ENCODE measurements at places on chromosomes 7 and 10.

- DNase-seq, result no peak
These were observed 164.9 kb upstream of the RNF32 start for GRCh38 chr7:156475666-156476065.

DNA sequence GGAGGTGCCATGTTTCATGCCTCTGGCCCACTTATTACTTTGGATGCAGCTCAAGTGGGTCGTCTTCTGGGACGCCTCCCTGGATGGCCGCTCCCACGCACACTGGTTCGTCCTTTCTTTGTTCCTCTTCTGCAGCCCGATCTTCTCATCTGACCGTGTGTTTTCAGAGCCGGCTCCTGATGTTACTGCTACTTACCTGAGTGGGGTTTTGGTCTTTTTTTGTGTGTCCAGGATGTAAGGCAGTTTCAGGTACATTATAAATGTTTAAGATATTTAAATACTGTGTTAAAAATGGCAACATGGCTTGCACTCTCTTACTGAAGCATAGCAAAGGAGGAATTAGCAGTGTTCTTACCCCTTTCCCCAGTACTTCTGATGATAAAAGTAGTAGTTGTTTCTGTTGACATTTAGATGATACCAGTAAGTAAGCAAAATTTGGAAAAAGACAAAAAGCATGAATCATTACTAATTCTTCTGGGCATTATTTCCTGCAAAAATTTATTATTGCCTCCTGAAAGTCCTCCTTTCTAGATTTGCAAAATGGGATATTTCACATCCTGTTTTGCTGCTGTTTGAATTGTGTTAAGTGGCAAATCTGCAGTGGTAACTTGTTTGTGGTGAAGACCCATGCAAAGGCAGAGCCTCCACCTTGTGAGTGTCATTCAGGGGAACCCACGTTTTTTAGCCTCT, 59.4 kb downstream of the SHH start:
- no peak for DNase-seq

GRCh38 chr7:32200646-32201045, 130.4 kb upstream of the PDE1C start:
- peak; percentile 83 for DNase-seq

- DNase-seq, result no peak
These were observed 181.3 kb downstream of the CHN2 start for GRCh38 chr7:29375641-29376562.

DNA sequence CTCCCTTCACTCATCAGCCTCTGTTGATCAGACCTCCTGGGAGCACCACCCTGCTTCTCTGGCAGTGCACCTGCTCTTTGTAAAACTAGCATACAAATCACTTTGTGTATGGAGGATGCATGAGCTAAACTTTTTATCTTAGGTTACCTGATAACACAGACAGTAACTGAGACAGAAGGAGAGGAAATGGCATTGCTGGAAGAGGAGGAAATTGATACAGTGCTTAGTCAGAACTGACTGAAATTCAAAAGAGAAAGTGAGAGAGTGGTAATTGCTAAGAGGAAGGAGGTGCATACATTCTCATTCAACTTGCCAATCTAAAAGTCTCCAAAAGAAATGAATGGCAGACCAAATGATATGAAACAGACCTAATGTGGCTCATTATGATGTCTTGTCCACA, 1120.7 kb downstream of the GATA3 start:
- DNase-seq, result no peak

- DNase-seq, result peak; percentile 61
These were observed 130.0 kb upstream of the BTBD16 start for GRCh38 chr10:122140941-122141623.

DNA sequence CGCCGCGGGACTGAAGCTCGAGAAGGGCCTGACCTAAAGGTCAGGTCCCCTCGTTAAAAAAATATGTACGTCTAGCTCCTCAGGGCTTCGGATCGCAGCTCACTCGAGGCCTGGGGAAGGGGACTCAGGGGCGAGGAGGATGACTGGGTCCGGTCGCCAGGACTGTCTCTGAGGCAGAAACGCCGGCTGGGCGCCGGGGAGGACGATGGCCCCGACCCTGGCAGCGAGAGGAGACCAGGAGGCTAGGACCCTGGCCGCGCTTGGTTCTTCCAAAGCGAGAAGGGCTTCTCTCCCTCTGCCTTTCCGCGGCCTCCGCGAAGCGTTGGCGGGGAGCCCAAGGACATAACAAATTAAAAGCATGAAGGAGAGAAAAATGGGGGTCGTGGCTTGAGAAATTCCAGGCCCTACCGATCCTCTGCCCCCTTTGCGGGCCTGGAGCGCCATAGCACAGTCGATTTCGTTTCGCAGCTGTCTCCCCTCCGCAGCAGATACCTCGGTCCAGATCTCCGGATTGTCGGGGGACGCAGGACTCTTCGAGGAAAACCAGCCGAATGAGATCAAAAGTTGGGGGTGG, 3.1 kb downstream of the NKX2-3 start:
- DNase-seq, result no peak

DNA sequence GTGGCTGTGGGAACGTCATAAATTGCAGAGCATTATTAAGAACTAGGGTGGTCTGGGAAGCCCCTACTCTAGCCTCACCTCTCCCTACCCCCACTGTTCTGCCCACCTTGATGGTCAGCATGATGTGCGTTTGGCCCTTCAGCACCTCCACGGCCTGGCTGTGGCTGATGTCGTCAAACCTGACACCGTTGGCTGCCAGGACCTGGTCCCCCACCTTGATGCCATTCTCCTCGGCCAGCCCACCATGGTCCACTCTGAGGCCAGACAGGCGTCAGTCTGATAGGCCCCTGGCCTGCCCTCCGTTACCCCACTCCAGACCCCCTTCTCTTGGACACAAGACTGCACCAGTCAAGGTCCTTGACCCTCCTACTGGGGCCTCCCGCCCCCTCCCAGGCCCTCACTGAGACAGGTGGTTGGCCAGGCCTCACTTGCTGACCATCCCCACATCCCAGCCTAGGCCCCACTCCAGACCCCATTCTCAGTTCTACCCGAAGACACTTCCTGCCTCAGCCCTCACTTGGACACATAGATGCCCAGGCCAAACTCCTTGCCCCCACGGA, 9.2 kb downstream of the PDZD7 start:
- DNase-seq, result no peak

DNA sequence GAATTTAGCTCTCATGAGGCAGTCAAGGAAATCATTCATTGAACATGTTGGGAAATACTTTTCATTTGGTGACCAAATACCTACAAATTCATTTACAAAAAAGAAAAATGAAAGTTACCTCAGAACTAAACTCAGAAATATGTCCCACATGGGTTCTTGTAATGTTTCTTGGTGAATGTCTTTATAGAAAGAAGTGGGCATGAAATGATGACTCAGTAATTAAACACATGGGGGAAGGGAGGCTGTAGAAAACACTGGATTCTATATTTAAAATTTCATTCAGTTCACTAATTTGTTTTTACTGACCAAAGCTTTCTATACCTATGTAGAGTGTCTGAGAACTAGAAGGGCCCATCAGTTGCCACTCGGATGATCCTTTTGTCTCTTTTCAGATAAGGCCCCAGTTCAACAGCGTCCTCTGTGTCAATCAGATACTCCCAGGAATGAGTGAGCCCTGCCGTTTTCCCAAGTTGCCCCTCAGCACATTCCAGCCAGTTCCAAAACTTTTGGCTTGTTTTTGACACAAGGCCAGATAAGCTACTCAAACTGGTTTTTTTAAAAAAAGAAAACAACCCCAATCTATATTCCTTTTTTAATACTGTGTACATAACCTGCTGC, 49.3 kb upstream of the AGBL3 start:
- DNase-seq, result no peak

DNA sequence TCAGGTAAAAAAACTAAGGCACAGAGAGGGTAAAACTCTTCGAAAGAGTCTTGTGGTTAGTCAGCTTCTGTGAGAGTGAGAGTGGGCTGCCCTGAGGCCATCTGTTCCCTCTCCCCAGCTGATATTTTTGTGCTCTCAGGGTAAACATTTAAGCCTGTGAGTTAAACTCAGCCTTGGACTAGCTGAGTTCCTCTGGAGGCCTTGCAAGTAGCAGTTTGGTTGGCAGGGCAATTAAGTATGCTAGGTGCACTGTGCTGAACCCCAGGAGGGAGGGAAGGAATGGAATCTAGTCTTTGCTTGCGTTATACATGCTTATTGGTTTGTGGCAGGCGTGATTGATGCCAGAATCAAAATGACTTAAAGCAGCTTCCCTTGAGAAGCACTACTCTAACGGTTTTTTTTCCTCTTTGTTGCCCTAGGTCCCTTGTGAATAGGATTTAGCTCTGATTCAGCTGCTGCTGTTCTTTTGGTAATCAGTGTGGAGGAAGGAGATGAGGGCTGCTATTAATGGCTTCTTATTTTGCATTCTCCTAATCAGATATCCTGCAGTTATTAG, 140.2 kb downstream of the AUTS2 start:
- DNase-seq, result peak; percentile 93

DNA sequence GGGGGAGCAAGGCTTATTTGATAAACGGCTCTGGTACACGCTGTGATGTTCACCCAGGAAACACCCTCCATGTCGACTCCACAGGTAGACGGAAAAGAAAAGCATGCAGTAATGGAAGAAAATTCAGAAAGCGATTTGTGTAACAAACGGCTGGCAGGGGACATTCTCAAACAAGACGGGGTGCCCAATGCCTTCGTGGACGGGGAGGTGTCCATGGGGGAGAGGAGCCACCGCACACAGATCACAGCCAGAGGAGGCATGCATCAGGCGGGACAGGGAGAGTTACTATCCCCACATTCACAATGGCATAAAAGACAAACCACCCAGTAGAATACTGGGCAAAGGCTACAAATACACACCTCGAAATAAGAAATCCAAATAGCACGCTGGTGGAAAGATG, 20.1 kb downstream of the CNPY1 start:
- no peak for DNase-seq

GRCh38 chr10:60073781-60074656, 167.7 kb upstream of the CCDC6 start:
- DNase-seq, result no peak

DNA sequence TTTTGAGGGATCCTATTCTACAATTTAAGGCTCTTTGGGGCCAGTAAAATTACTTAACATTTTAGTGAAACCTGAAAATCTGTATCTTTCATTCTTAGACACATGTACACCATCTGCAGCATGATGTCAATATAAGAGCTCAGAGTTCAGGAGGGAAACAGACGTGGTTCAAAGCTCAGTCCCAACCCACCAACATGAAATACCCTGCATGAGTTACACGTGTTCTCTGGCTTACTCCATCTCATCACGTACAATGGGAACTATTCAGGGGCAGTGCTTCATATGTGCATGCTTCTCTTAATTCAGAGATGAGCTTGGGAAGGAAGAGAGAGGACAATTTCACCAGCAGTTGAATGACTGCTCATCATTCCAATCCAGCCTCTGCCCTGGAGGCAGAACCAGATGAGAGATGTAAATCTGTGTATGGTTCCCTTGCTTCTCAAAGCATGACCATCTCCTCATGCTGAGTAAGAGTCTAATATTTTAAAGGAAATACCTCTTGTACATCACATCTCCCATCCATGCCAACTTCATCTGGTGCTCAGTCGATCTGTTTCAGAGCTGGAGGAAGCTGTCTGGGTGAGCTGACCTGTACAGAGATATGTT, 29.0 kb upstream of the ADAM12 start:
- no peak for DNase-seq

DNA sequence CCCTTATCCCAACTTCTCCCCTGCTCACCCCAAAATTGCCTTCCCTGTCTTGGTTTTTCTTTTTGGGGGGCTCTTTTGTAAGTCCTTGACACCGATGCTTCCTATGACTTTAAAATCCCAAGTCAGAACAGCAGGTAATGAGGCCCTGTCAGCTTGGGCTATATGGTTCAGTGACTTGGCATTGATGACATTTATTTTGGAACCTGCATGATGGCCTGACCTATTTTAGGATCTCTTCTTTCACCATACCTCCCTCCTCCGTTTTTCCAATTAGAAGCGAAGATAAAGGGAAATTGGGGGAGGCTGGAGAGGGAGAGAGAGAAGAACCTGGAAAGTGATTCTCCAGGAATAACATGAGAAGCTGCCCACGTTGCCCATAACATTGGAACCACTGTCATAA, 424.9 kb upstream of the AUTS2 start:
- DNase-seq, result no peak

DNA sequence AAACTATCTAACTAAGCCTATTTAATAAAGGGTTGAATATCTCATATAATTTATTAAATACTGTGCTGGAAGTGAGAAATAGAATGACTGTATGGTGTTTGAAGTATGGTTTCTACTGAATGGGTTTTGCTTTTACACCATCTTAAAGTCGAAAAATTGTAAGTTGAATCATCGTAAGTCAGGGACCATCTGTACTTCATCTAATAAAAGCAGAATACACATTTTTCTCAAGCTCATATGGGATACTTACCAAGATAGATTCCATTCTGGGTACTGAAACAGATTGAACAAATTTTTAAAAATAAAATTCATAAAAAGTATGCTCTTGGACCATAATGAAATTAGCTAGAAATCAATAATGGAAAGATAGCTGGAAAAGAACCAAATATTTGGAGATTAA, 285.4 kb downstream of the CXCL12 start:
- no peak for DNase-seq

DNA sequence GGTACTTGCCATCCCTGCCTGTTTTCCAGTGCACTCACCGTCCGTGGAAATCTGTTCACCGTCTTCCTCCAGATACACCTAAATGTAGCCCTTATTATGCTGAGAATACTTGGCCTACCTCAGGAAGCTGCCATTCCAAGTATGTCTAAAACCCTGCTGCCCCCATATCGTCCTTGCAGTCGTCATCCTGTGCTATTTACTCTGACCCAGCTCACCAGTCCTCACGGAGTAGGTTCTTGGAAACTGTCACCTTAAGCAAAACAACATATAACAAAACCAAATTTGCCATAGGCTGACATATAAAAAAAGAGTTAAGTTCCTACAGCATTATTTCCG, 880 bp upstream of the PIP4K2A start:
- no peak for DNase-seq
